Mesothelial cell of epicardium (in vitro differentiated cells): ENCODE measurements at places on chromosomes 7 and 10. TPM values are rescaled to one million over a fixed set of nuclear protein-coding genes. Genes with fewer than 3 reads are reported as not detected.

The SSC4D gene
- 22.4 to 26.2 TPM (median 25.2 TPM) in 3 replicates for total RNA-seq

The OR2A7 gene
- 10.8 to 11.3 TPM (median 11.1 TPM) in 3 replicates for total RNA-seq

GRCh38 chr7:141754939-141755338, 9.0 kb upstream of the TAS2R3 start:
- H3K36me3 ChIP-seq: peaks cover 83% of the 10 kb centered on the region
- DNase-seq: no peak
- H3K27ac ChIP-seq: no peak overlapping the region
- H3K4me1 ChIP-seq: no peaks in the 10 kb centered on the region
- H3K27me3 ChIP-seq: no peaks in the 10 kb centered on the region

GRCh38 chr7:81183326-81183725, 264.5 kb upstream of the SEMA3C start:
- DNase-seq: no peak
- peaks cover 4% of the 10 kb centered on the region for H3K36me3 ChIP-seq
- no peak overlapping the region for H3K27ac ChIP-seq

- no peak overlapping the region for H3K4me3 ChIP-seq
- H3K27me3 ChIP-seq: no peaks in the 10 kb centered on the region
- H3K27ac ChIP-seq: peak overlapping the region; percentile 1
- peaks cover 63% of the 10 kb centered on the region for H3K4me1 ChIP-seq
These were observed 82.4 kb upstream of the TRIL start for GRCh38 chr7:29040579-29040925.

DNA sequence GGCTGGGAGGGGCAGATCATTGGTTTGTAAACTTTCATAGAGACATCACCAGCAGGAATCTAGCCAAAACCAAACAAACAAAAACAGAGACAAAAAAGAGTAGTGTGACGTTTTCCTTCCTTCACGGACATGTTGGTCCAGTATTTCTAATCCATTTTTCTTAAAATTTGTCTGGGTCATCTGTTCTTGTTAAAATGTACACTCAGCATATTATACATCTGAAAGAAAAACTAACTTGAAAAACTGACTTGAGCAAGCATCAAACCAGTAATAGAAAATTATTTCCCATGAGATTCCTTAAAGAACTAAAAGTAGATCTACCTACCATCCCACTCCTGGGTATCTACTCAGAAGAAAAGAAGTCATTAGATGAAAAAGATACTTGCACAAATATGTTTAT, 164.2 kb downstream of the KLF6 start:
- H3K4me3 ChIP-seq: no peak overlapping the region
- H3K27ac ChIP-seq: no peak overlapping the region
- H3K36me3 ChIP-seq: peaks cover 7% of the 10 kb centered on the region
- DNase-seq: no peak
- no peaks in the 10 kb centered on the region for H3K27me3 ChIP-seq

DNA sequence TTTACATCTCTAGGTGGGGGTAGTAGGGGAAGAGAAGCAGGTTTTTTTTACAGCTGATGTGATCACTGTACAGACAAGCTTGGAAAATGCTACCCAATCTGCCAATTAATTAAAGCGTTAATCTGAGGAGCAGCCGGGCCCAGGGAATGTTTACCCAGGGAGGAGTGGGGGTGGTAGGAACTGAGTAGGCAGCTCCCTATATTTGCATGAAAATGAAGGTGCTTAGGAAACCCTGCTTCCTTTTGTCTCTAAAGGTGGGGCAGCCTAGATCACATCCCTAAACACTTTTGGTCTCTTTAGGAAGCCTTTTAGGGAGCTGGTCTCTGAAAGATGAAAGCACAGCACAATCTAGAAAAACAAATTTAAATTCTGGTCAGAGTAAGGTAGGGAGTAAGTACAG, 53.0 kb upstream of the NFKB2 start:
- no peaks in the 10 kb centered on the region for H3K36me3 ChIP-seq
- DNase-seq: no peak
- H3K27me3 ChIP-seq: no peaks in the 10 kb centered on the region
- H3K4me1 ChIP-seq: no peaks in the 10 kb centered on the region
- no peak overlapping the region for H3K27ac ChIP-seq

DNA sequence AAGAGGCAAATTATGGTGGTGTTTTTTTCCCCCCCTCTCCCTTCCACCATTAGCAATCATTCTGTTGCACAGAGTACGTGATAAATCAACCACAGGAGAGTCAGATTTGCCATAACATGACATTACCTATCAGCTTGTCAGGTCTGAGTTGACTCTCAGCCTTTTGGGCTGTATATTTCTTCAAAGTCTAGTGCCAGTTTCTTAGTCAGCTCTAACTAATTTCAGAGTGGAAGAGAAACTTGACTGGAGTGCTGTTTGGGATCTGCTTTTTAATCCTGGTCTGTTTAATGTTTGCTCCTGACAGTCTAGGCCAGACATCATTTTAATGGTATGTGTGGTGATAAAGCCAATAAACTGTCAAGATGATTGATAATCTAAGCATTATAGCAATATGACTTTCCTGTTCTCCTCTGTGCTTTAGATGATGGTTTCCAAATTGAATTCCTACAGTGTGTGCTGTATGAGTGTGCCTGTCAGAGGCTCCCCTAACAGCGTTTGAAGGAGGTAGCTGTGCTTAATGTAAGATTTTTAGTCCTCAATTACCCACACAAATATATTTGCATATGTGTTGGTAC, 76.9 kb downstream of the LRMDA start:
- no peak overlapping the region for H3K4me3 ChIP-seq
- peaks cover 58% of the 10 kb centered on the region for H3K4me1 ChIP-seq
- peaks cover 29% of the 10 kb centered on the region for H3K27me3 ChIP-seq

The COL28A1 gene
- 1.6 to 1.8 TPM (median 1.7 TPM) in 3 replicates for total RNA-seq

The PRKG1 gene
- 35.0 to 37.0 TPM (median 35.9 TPM) in 3 replicates for total RNA-seq

GRCh38 chr10:63630931-63631680, 109.9 kb downstream of the REEP3 start:
- no peaks in the 10 kb centered on the region for H3K27me3 ChIP-seq
- DNase-seq: no peak
- peak overlapping the region; percentile 88 for H3K4me3 ChIP-seq

- no peaks in the 10 kb centered on the region for H3K27me3 ChIP-seq
- H3K36me3 ChIP-seq: no peaks in the 10 kb centered on the region
- H3K4me3 ChIP-seq: no peak overlapping the region
These were observed 32.8 kb downstream of the ARL4A start for GRCh38 chr7:12719981-12720865.
